ENCODE measurements at places on chromosomes 16 and 17.

- DNase-seq: no peak
Observed at GRCh38 chr16:83917152-83918120, 18.5 kb downstream of the MLYCD start.

- DNase-seq: no peak
Observed at GRCh38 chr17:13204607-13205237, 186.9 kb upstream of the ELAC2 start.

GRCh38 chr17:52604105-52604504 is 445.6 kb upstream of the CA10 start:
- no peak for DNase-seq

DNA sequence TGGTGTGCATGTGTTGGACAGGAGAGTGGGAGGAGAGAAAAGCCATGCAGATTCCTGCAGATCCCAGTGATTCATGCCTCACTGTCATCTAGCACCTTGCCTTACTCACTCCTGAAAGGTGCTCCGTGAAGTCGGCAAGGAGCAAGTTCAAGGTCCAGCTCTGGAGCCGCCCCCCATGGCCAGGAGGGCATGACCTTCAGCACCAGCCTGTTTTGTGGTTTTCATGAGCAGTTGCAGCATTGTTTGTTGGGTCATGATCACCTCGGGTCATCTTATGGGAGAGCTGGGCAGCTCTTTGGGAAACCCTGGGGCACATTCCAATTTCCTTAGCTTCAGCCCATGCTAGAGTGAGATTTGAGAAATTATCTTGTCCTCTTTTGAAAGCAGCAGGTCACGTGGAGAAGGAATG is 137.5 kb upstream of the IRX3 start:
- no peak for DNase-seq

DNA sequence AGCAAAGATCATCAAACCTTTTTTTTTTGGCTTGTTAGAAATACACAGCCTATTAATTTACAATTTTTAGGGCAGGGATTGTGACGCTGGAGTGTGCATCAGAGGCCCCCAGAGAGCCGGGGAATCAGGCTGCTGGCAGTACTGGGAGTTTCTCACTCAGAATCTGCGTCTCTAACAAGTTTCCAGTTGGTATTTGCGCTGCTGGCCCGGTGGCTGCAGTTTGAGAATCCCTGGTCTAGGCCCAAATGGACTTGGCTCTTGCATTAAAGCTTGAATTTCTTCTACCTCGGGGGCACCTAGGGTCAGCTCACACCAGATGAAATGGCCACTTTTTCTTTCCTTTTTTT is 150.9 kb upstream of the CIBAR2 start:
- DNase-seq: no peak

DNA sequence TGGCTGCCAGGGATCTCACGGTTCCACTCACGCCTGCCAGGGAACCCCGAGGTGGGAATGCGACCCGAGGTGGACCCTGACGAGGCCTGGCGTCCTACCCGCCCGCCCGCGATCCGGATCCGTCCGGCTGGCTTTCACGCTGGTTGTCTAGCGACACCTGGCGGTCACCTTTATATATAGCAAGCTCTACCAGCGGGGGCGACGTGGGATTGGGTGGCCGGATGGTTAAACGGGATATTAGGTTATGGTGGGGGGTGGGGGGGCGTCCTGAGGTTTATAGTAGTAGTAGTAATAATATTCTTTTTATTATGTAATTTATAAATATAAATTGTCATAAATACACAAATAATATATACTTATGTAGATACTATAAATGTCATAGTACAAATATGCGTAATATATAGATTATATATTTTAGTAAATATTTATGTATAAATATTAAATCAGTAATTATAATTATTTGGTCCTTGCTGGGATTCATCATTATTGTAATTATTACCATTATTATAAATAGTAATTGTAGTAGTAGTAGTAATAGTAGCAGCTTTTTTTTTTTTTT is 136.9 kb downstream of the KCNJ12 start:
- peak; percentile 48 for DNase-seq

DNA sequence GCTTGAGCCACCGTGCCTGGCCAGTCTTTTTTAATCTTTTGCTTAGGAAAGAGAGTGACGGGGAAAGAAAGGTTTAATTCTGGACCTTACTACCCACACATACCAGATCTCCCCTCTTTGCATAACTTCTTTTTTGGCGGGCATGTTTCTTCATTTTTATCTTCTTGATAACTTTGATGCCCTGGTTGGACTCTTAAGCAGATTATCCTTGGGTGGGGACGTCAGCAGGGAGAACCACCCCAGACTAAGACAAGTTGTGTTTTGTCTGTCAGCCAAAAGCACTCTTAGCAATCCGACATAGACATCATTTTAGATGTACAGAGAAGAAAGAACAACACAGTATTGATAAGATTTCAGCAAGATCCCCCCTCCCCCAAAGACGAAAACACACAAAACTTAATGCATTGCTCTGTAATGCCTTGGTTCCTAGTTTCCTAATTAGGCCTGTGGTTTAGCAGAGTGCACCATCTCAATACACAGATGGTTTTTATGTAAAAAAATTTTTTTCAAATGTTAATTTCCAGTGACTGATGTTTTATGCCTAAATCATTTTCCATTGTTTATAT is 99.9 kb downstream of the MSI2 start:
- DNase-seq: no peak

DNA sequence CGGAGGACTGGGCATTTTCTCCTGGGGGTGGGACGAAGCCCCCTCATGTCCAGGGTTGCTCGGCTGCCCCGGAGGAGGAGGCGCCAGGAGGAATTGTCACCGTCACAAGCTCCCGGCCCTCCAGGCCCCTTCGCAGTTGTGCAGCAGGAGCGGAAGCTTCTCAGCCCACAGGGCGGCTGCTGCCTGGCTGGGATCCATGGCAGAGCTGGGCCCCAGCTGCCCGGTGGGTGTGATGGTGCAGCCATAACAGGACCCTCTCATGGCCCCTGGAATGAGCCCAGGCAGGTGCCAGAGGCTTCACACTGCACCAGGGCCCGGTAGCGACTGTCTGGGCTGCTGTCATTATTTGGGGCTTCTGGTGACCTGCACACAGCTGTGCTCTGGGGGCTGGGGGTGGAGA is 54.9 kb upstream of the GNG13 start:
- no peak for DNase-seq

DNA sequence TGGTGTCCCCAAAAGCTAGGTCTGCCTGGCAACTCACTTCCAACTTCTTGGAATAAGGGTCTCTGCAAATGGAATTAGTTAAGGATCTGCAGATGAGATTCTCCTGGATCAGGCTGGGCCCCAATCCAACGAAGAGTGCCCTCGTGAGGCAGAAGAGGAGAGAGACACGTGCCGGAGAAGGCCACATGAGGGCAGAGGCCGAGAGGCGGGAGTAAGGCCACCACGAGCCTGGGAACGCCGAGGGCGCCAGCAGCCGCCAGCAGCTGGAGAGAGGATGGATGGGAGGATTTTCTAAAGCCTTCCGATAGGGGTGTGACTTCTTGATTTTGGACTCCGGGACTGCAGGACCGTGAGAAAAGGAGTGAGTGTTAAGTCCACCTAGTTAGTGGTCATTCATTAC is 76.3 kb downstream of the JPH3 start:
- no peak for DNase-seq

- no peak for DNase-seq
Observed at GRCh38 chr16:76683051-76683450, 405.9 kb downstream of the CNTNAP4 start.

GRCh38 chr17:60524463-60525327 is 1.3 kb downstream of the APPBP2 start:
- DNase-seq: no peak

DNA sequence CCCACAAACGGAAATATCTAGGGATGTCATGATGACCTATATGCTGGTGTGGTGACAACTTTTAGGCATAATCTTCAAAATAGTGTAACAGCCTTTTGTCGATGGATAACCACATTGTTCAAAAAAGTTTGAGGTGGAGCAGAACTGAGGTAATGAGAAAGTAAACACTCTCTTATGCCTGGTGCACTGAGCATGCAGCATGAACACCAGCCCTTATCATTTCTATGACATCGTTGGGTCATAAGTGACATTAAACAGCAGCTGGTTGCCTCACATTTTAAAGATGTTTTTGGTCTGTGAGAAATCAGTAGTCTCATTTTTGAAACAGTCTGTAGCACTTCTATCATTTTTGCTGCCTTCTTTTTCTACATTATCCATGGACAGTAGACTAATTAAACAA is 1.8 kb downstream of the KRT23 start:
- no peak for DNase-seq

DNA sequence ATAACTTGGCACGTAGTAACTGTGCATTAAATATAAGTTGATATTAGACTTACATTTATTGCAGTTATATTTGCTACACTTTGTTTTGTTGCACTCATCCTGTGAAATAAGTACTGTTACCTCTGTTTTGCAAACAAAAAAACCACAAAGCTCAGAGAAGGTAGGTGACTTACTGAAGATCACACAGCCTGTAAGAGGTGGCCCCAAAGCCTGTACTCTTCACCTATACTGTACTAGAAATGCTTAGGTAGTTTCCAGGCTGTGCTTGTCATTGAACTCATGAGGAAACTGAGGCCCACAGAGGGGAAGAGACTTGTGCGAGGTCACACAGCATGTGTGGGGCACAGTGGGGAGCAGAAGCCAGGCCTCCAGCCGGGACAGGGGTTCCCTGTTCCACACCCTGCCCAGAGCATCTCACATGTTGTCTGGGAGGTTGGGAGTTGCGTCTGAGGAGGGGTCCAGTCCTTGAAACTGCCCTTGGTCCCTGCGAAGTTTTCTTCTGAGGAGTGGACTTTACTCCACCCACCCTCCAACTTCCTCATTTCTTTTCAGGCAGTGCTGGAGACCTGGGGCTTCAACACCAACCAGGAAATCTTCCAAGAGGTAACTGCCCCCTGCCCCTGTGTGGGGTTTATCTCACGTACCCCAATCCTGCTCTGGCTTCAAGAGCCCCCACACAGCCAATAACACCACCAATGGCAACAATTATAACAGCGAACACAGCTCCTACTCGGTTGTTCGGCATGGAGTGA is 13.0 kb downstream of the CETP start:
- DNase-seq: no peak

- no peak for DNase-seq
Observed at GRCh38 chr16:15415511-15415985, 18.8 kb upstream of the BMERB1 start.

DNA sequence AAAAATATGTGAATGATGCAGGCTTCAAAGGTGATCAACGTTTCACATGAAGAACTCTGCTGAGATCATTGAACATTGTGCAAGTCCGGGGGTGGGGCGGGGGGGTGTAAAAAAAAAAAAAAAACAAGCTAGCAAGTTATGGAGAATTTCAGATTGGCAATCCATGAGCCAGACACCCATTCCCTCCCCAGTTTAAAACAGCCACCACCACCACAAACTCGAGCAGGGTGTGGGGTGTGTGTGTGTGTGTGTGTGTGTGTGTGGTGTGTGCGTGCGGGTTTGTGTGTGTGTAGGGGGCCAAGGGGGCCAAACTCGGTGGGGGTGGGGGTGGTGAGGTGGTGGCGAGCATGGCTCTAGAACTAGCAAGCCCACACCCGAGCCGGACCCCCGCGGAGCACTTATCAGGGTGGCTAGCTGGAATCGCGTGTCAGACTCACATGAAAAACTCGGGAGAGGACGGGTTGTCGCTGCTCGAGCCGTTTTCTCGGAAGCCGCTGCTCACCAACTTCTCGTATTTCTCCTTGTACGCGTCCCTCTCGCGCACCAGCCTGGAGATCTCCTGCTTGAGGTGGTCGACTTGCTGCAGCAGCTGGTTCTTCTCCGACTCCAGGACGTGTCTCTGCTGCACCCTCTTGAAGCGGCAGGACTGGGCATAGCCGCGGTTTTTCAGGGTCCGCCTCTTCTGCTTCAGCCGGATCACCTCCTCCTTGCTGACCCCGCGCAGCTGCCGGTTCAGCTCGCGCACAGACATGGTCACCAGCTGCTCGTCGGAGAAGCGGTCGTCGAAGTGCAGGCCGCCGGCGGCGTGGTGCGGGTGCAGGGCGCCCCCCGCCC is 2.0 kb downstream of the MAF start:
- DNase-seq: peak; percentile 64

GRCh38 chr17:69501591-69502468 is 87.3 kb downstream of the MAP2K6 start:
- DNase-seq: no peak

DNA sequence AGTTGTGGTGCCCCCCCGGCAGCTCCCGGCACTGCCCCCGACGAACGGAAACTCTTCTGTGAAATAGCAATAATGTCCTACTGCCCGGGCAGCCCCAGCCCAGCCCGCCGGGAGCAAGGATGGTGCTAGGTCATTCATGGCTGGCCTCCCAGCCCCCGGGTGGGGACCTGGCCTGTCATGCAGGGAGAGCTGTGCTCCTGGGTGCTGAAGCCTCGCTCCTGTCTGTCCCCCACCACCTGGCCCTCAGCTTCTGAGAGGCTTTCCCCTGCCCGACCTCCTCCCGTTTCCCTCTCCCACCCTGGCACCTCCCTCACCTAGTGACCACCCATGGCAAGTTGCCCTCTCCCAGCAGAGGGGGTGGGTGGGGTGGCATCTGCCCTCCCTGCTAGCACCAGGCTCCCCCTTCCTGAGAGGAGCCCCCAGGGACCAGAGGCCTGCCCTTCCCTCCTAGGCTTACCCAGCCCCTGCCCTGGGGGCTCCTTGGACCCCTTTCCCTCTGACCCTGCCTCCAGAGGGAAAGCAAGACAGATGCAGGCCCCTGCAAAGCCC is 13.5 kb downstream of the PAM16 start:
- no peak for DNase-seq
